ENCODE measurements at places on chromosomes 2 and 18. TPM values are rescaled to one million over a fixed set of nuclear protein-coding genes. Genes with fewer than 3 reads are reported as not detected.

The UGT1A10 gene
- total RNA-seq, result not detected

The NTSR2 gene
- not detected for total RNA-seq

The AOX1 gene
- 1.5 TPM for total RNA-seq

The CRYGD gene
- total RNA-seq, result not detected

The GFPT1 gene
- total RNA-seq, result 14.5 TPM

The AQP12B gene
- total RNA-seq, result not detected

The DHRS9 gene
- total RNA-seq, result not detected

The MEIS1 gene
- total RNA-seq, result 7.7 TPM

The TMEFF2 gene
- 0.13 TPM for total RNA-seq

The RRM2 gene
- 215 TPM for total RNA-seq

The FZD7 gene
- 38.5 TPM for total RNA-seq

Measured in mesangial cell (primary cell).